ENCODE measurements at places on chromosomes 13 and 19.

- no peak for DNase-seq
Measured at GRCh38 chr19:46609511-46610412, 8.6 kb downstream of the CALM3 start.

DNA sequence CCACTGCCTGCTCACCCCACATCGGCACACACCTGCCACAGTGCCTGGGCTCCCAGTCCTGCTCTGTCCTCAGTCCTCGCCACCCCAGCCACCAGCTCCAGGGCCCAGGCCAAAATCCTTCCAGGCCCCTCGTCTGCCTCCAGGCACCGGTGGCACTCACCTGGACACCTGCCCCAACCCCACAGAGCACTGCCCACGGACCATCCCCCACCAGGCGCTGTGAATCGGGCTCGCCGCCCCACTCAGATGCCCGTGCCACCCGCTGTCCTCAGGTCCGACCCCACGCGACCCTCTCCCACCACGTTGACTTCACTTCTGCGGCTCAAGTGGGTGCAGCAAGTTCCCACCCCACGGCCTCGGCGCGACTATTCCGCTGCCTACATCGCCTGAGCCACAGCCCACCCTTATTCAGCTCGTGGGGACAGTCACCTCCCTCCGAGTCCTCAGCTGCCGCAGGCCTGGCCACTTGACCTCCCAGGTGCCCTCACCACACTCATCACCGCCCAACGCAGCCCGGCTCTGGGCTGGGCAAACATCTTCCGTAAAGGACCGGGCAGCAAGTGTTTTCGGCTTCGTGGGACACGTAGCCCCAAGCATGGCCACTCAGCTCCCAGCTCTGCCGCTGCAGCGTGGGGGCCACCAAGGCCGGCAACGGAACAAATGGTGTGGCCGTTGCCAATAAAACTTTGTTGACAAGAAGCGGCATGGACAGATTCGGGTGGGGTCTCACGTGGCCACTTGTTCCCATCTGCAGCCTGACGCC, 5.7 kb downstream of the PIP5K1C start:
- DNase-seq = no peak

DNA sequence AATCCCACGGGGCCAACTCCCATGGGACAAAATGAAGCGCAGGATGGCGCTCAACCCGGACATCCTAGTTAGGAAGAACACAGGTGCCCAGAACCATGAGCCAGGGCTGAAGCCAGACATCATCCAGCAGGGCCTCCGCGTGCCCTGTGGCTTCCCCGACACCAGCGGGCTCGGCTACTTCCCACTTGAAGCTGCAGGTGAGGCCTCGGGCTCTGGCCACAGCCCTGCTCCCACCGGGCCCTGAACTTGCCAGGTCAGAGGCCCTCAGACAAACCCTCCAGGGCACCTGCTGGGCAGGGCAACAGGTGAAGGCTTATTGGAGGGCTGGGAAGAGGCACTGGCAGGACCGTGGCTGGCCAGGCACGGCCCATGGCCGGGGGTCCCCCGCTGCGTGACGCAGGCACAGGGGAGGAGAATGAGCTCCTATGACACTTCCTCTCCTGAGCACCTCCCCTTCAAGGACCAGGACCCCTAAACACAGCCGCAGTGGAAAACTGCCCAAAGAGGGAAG, 117.7 kb downstream of the STK24 start:
- DNase-seq = no peak

- peak; percentile 35 for DNase-seq
Measured at GRCh38 chr13:112616586-112617362, 28.8 kb upstream of the TUBGCP3 start.

- DNase-seq = no peak
Measured at GRCh38 chr13:50406831-50407230, 391.6 kb downstream of the KCNRG start.

DNA sequence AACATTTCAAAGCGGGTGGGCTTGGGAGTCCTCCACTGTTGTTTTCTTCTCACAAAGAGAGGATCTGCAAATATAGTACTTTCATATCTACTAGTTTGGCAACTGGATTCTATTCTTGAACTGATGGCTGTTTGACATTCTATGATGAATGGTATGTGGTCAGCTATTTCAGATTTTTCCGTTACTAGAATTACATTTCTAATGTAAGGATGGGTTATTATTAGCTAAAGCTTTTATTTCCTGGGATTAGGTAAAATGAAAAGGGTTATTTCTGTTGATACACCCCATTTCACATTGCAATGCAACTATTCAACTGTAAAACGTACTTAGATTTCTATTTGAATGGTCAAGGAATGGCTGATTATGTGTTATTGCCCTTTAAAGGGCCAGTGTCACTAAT, 629.7 kb downstream of the DACH1 start:
- no peak for DNase-seq

GRCh38 chr13:111474136-111475002, 153.9 kb downstream of the TEX29 start:
- DNase-seq = no peak

- DNase-seq = no peak
Measured at GRCh38 chr13:27309967-27310598, 39.5 kb downstream of the RASL11A start.
